ENCODE measurements at places on chromosomes 5 and 9. TPM values are rescaled to one million over a fixed set of nuclear protein-coding genes. Genes with fewer than 3 reads are reported as not detected.

- H3K4me3 ChIP-seq: no peak overlapping the region
- H3K27ac ChIP-seq: no peak overlapping the region
- no peaks in the 10 kb centered on the region for H3K27me3 ChIP-seq
- no peak for DNase-seq
- H3K36me3 ChIP-seq: no peaks in the 10 kb centered on the region
Measured at GRCh38 chr5:167304834-167305469, 986.5 kb upstream of the WWC1 start.

GRCh38 chr5:143056339-143056704 is 286.1 kb downstream of the ARHGAP26 start:
- H3K36me3 ChIP-seq: no peaks in the 10 kb centered on the region
- H3K4me1 ChIP-seq: peaks cover 17% of the 10 kb centered on the region
- H3K27ac ChIP-seq: no peak overlapping the region
- DNase-seq: no peak
- H3K27me3 ChIP-seq: no peaks in the 10 kb centered on the region

Gene TMEM252
- not detected for total RNA-seq

DNA sequence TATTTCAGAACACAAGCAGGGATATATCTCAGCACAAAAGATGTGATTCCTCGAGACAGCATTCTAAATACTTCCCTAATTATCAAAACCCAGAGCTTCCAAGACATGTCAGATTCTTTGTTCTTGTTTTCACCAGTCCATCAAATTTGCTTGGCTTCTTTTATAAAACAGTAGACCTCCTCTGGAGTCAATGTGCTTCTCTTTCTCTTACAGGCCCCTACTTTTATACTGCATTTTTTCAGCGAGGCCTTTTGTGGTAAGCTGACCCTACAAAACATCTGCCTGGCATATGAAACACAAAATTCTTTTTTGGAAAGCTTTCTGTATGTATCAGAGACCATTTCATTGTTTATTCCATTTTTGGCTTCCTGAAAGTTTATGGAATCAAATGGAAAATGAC is 81.8 kb downstream of the ARSB start:
- H3K36me3 ChIP-seq: no peaks in the 10 kb centered on the region
- H3K27me3 ChIP-seq: no peaks in the 10 kb centered on the region
- H3K4me1 ChIP-seq: peaks cover 8% of the 10 kb centered on the region
- H3K27ac ChIP-seq: no peak overlapping the region
- H3K4me3 ChIP-seq: no peak overlapping the region

Gene MSX2
- 0.44 TPM for total RNA-seq

Gene PCDHB15
- total RNA-seq: 2.4 TPM

GRCh38 chr5:58898538-58898937 is 315.7 kb downstream of the RAB3C start:
- H3K27ac ChIP-seq: no peak overlapping the region
- H3K4me3 ChIP-seq: no peak overlapping the region
- H3K36me3 ChIP-seq: no peaks in the 10 kb centered on the region
- H3K27me3 ChIP-seq: no peaks in the 10 kb centered on the region
- DNase-seq: no peak

DNA sequence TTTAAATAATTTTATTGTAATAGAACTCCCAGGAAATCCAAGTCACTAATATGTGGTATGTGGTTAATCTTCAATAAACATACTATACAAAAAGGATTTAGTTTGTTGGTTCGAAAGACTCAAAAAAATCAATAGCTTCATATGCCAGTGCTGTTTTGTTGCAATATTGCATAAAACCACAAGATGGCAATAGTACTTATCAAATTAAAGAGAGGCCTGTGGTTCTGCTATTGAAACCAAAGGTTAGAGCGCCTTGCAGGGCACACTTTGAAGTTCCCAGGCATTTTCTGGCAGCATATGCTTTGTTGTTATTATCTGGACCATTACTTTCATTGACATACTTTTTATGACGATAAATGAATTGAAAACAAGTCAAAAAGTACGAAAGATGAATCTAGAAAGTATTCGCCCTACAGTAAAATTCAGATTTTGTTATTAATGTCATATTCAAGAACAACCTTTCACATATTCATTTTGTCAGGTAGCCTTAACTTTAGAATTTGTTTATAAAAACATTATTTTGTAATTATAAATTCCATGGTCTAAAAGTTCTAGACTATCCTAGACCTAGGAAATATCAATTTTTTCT is 316.3 kb downstream of the MCTP1 start:
- no peaks in the 10 kb centered on the region for H3K4me1 ChIP-seq
- H3K4me3 ChIP-seq: no peak overlapping the region
- peak; percentile 15 for DNase-seq
- no peak overlapping the region for H3K27ac ChIP-seq
- no peaks in the 10 kb centered on the region for H3K36me3 ChIP-seq

Gene CARTPT
- total RNA-seq: not detected

- H3K27me3 ChIP-seq: no peaks in the 10 kb centered on the region
- H3K27ac ChIP-seq: no peak overlapping the region
- H3K36me3 ChIP-seq: no peaks in the 10 kb centered on the region
- no peak overlapping the region for H3K4me3 ChIP-seq
Measured at GRCh38 chr9:77751341-77752091, 103.4 kb upstream of the GNA14 start.

GRCh38 chr5:38994324-38994927 is 79.8 kb downstream of the RICTOR start:
- no peaks in the 10 kb centered on the region for H3K36me3 ChIP-seq
- no peak for DNase-seq
- no peaks in the 10 kb centered on the region for H3K27me3 ChIP-seq
- no peak overlapping the region for H3K4me3 ChIP-seq
- H3K27ac ChIP-seq: no peak overlapping the region
- H3K4me1 ChIP-seq: no peaks in the 10 kb centered on the region

DNA sequence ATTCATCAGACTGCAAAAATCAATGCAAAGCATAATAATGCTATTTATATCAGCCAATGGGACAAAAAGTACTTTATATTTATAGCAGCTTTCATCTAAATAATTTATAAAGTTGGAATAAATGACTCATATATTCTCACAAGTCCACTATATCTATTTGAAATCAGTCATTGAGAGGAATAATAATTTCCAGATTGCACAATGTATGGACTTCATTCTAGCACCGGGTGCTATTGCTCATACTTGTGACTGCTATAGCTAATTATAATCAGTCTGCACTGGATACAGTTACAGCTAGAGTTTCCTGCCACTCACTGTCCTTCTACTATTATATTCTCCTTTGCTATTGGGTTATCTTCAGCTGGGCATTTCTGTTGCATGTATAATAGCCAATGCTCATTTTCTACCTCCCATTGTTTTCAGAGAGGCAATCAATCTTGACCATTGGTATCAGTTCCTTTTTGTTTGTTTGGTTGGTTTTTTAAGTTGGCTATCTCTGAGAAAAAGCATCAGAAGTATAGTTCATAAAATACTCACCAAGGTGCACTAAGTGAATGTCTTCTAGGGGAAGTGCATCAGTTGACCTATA is 1.9 kb downstream of the CDH18 start:
- H3K4me1 ChIP-seq: no peaks in the 10 kb centered on the region
- H3K36me3 ChIP-seq: no peaks in the 10 kb centered on the region
- no peak overlapping the region for H3K4me3 ChIP-seq
- no peak overlapping the region for H3K27ac ChIP-seq

- DNase-seq: no peak
- no peak overlapping the region for H3K4me3 ChIP-seq
- H3K4me1 ChIP-seq: no peaks in the 10 kb centered on the region
Measured at GRCh38 chr9:27117489-27118135, 8.6 kb downstream of the TEK start.

GRCh38 chr5:163503106-163504078 is 2.0 kb upstream of the MAT2B start:
- H3K4me3 ChIP-seq: peak overlapping the region; percentile 64

DNA sequence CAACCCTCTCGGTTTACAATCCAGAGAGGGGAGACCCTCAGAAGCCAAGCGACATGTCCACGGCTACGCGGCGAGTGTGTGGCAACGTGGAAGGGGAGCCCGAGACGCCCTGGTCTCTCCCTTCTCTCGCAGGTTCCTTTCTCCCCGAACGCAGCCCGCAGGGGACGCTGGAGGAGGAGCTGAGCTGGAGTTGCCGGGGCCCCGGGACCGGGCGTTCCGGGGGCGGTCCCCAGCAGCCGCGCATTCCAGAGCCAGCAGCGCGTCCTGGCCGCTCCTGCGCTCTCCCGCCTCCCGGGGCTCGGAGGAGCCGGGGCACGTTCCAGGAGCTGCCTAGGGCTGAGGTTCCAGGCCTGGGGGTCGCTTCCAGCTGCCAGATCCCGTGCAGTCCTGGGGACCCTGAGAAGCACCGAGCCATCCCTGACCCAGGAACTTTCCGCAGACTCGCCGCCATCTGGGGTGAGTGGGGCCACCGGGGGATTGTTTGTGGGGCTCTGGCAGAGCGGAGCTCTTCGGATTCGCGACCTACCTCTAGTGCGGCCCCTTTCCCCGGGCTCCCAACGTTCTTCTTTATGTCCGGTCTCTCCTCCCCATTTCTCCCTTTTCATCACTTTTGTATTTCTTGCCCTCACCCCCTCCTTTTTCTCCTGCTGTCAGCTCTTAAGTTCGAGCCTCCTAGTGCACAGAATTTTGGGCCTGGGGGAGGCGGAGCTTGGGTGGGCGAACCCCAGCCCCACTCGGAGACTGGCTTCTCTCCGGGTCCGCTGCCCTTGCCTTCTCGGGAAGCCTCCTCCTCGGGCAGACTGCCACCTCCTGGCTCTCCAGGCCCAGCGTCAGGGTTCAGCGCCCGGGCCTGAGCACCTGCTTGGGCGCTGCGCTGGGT is at the start of gene SMIM3:
Gene SMIM3, plus strand, starts transcription at position 241 of the 880 bp plus-strand sequence. CDS start 16,684 bp downstream, outside the sequence.
- no peaks in the 10 kb centered on the region for H3K36me3 ChIP-seq
- H3K4me1 ChIP-seq: peaks cover 19% of the 10 kb centered on the region
- no peaks in the 10 kb centered on the region for H3K27me3 ChIP-seq

- no peak overlapping the region for H3K27ac ChIP-seq
- no peaks in the 10 kb centered on the region for H3K27me3 ChIP-seq
- H3K36me3 ChIP-seq: no peaks in the 10 kb centered on the region
- no peak overlapping the region for H3K4me3 ChIP-seq
Measured at GRCh38 chr5:167513381-167513780, 778.1 kb upstream of the WWC1 start.

DNA sequence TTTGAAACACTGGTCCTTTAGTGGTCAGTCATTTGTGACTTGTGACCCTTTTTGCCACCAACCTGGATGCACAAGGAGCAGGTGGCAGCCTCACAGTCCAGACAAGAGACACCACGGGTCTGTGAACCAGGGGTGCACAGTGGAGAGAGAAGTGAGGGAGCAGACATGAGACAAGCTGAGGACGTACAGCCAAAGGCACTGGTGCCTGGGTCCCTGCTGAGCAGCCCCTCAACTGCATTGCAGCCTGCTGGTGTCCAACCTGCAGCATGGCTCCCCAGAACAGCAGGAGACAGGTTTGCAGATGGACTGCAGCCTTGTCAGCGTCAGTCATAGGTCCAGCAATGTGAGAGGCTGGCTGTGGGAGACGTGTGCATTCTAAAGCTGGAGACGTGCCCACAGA is 124.2 kb upstream of the FSTL4 start:
- DNase-seq: no peak
- no peaks in the 10 kb centered on the region for H3K27me3 ChIP-seq
- no peak overlapping the region for H3K27ac ChIP-seq
- H3K4me1 ChIP-seq: no peaks in the 10 kb centered on the region
- no peaks in the 10 kb centered on the region for H3K36me3 ChIP-seq

DNA sequence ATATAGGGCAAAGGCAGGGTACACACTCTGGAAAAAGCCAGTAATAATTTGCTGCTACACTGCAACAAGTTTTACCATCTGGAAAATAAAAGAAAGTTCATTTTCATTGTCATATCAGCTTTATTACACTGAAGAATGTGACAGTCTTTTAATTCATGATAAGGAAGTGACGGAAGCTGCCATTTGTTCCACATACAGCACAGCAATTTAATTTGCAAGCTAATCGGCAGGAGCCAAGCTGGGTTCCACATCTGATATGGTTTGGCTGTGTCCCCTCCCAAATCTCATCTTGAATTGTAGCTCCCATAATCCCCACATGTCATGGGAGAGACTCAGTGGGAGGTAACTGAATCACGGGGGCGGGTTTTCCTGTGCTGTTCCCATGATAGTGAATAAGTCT is 16.5 kb downstream of the PRELID2 start:
- H3K4me1 ChIP-seq: no peaks in the 10 kb centered on the region
- no peak for DNase-seq
- H3K4me3 ChIP-seq: no peak overlapping the region

Gene ZNF354C
- 1.4 TPM for total RNA-seq

Gene DOCK8
- total RNA-seq: 22.7 TPM

DNA sequence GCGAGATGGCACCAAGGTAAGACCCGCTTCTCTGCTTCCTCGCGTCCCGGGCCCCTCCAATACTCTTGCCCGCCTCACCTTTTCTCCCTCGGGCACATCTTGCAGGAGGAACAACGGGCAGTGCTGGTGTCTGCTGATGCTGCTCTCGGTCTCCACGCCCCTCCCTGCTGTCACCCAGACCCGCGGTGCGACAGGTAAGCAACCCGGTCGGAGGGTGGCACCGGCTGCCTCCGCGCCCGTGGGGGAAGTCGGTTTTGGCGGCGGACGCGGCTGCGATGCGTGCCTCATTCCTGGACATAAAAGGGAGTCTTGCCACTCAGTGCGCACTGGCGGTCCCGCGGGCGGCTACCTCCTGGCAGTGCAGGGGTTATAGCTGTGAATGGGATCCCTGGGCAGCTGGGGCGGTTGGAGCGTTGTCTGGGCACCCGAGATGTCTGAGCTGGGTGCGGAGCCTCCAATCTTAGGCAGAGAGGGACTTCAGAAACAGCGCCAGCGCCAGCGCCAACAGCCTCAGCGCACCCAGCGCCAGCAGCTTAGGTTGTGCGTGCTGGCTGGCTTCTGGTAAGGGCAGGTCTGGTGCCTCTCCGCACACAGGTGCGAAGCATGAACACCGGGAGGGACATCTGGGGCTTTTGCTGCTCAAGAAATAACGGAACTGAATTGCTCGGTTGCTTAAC is 488 bp downstream of the COL15A1 start:
- H3K36me3 ChIP-seq: no peaks in the 10 kb centered on the region
- H3K4me3 ChIP-seq: peak overlapping the region; percentile 51
- peak; percentile 27 for DNase-seq
- no peaks in the 10 kb centered on the region for H3K4me1 ChIP-seq

DNA sequence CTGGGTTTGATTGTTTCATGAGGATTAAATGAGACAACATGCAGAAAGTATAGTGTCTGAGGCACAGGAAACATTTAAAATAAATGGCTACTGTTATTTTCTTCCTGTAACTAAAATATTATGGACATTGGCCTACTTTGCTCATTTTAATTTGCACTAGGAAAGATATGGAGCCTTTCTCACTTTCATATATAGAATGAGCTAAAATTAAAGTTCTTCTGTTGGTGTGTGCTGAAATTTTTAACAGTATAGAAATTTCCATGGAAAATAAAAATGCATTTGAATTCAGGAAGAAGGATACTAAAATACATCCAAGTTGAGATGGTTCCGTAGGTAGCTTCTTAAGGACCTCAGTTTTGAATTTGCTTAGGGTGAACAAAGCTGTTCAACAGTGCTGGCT is 131.9 kb downstream of the MAST4 start:
- H3K4me1 ChIP-seq: no peaks in the 10 kb centered on the region
- no peak for DNase-seq
- H3K27me3 ChIP-seq: no peaks in the 10 kb centered on the region
- H3K4me3 ChIP-seq: no peak overlapping the region

Data from pancreas (tissue), 10 donors.